ENCODE measurements at places on chromosomes 7 and 10.

DNA sequence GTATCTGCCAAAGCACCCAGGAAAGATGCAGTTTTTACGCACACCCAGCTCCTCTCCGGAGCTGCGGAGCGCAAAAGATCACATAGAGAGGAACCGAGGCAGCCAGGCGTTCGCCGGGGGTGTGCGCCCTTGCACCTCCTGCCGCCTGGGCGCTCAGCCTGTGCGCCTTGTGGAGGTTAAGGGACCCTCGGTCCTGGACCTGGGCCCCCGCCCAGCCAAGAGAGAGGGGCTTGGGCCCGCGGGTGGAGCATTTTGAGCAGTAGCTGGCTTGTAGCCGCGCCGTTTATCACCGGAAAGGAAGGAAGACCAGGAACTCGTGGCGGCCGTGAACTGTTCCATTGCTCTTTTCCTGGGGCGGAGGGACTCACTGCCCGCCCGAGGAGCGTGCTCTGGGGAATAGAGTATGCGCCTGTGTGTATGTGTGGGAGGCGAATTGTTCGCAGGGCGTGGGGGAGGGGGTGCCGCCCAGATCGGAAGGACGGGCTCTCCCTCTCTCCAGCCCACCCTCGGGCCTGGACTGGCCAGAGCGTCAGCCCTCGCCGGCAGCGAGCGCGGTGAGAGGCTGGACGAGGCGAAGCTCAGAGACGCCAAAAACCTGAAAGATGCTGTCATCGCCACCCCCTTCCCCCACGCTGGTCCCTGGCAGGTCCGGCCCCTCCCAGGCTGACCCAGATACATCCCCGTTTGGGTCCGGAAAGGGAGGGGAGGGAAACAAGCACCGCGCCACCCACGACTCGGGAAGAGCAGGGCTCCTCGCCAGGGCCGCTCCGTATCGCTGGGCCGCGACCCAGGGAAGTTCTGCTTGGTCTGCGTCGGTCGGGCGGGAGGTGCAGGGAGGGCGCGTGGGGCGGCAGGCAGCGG lies 1.2 kb upstream of the WNT2 start:
- DNase-seq, result no peak

DNA sequence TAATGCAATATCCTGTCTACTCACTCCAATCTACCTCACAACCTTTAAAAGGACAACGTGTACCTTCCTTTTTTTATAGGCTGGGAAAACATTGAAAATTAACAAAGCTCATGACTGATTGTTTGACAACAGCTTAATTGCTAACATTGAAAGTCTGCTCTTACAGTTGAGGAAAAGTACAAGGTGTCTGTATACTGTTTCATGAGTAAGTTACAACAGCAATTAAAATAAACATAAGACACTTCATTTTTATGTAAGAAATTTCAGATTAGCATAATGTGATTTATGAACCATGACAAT lies 28.6 kb upstream of the NCAPG2 start:
- DNase-seq, result no peak

GRCh38 chr7:155463114-155463811 lies 5.3 kb downstream of the EN2 start:
- DNase-seq, result no peak

DNA sequence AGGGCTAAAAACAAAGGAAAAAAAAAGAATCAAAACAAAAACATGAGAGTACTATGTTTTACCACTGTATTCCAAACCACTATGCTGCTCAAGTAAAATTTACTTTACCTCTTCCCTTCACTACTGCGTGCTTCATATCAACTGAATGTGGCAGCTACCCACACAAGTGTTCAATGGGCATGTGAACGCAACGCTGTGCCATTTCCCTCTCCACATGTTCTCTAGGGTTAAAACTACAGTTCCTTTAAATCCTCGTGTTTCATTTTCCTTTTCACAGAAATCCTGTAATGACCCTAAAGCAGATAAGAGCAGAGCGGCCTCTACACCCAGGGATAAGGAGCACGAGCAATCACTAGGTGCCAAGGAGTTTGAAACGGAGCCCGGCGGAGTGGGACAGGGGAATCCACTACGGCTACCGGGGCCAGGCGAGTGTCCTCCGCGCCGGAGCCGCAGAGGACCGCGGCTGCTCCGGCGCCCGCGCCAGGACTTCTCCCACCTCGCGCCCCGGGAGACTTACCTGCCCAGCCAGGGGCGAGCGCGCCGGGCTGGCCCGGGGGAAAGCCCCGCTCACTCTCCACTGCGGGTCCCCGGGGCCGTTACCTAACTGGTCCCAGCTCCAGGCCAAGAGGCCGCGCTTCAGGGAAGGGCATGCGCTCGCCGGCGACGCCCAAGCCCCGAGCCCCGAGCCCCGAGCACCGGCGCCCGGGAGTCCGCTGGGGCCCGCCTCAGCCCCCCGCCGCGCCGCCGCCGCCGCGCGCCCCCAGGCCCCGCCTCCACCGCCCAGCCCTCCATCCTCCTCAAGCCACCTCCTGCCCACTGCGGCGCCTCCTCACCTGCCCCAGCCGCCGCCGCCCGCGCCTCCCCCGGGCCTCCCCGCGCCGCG lies 711 bp downstream of the NAMPT start:
- peak; percentile 47 for DNase-seq

DNA sequence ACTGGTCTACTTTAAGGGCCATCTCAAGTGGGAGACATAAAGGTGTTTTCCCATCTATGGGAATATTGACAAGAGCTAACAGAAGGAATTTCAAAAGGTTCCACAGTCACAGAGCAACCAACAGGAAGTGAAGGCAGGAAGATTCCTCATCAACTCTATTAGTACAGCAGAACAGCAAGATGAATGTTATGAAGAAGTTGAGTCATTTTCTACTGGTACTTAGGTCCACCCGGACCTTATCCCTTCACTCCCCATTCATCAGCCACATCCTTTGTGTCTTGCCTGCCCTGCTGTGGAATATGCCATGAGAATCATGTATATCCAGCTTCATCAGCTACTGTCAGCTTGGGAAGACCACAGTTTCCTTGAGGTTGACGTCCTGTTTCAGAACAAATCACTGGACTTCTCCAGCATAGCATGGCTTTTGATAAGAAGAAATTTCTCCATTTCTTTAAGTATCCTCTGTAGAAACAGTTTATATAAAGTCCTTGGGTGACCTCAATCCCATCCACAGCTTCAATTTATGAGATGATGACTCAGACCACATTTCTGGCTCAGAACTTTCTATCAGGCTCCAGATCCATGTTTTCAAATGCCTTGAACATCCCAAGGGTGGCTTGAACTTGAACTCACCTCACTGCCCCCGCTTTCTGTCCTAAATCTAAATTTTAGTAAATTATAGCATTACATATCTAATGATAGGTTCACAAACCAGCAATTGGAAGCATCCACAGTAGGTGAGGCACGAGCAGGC lies 84.9 kb upstream of the AGK start:
- no peak for DNase-seq

GRCh38 chr10:47348138-47348651 lies at the start of gene RBP3:
TSS of gene RBP3 (plus strand) at chr10:47348363. CDS start at chr10:47348485, 122 bp downstream.
- no peak for DNase-seq

GRCh38 chr7:2029936-2030335 lies 202.8 kb downstream of the MAD1L1 start:
- DNase-seq, result no peak
